ENCODE measurements at places on chromosomes 5 and 9.

- no peak for DNase-seq
Measured at GRCh38 chr5:114053372-114053771, 308.5 kb upstream of the KCNN2 start.

DNA sequence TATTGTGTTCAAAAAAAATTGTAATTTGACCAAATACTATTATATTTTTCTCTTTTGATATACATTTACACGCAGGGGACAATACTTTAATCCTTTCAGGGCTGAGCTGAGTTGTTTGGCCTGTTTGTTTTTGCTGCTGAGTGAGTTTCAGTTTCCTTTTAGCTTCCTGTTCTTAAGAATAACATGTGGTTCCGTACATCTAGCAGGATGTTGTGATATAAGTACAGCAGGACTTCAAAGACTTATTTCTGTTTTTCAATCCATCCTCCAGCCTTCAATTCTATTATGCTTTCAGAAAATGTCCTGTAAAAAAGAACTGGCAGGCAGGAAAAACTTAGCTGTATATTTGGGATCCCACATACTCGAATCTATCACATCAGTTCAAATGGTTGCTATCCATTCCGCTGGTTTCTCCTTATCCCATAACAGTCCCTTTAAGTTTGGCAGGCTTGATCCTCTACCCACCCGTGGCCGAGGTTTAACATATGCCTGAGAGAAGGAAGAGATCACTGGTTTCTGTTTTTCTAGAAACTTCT is 1037.3 kb upstream of the ACO1 start:
- peak; percentile 76 for DNase-seq

- no peak for DNase-seq
Measured at GRCh38 chr9:4287886-4288588, 11.8 kb downstream of the GLIS3 start.

- no peak for DNase-seq
Measured at GRCh38 chr5:165405340-165405739, 1899.9 kb downstream of the MAT2B start.

DNA sequence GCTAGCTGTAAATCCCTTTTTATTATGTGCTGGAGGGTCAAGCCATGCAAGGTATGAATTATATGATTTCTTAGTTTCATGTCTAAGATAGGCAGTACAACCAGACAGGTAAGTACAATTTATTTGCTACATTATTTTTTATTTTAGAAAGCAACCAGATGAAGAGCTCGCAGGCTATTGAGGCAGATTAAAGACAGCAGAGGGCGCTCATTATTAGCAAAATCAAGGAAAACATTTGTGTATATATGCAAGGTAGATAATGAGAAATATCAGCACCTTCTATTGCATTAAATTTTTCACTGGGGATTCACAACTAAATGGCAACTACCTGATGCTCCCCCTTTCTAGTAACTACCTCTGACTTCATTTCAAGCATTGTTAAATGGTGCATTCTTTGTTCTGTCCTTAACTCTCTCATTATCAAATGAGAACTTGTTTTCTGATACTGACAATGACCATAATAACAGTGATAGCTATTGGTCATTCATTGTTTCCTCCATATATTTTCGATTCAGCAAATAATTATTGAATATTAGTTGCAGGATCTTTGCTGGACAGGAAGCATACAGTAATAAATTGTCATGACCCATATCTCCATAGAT is 8.6 kb downstream of the SCGB3A2 start:
- peak; percentile 70 for DNase-seq

DNA sequence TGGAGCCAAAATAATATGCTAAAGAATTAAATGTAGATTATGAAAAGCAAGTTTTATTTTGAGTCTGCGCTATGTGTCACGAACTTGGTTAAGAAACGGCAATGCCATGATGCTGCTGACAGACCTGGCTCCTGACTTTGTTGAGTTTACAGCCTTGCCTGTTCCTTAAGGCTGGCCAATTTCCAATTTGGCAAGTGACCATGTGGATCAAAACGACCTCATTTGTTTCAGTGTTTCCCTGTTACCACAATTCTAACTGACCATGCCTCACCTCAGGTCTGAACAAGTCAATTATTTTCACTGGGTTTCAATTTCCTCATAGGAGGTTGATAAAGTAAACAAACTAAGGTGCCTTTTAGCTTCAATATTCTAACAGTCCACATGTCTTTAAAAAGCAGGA is 461.4 kb downstream of the ZNF608 start:
- peak; percentile 28 for DNase-seq

- DNase-seq: no peak
Measured at GRCh38 chr9:37283730-37284325, 138.7 kb upstream of the GRHPR start.

DNA sequence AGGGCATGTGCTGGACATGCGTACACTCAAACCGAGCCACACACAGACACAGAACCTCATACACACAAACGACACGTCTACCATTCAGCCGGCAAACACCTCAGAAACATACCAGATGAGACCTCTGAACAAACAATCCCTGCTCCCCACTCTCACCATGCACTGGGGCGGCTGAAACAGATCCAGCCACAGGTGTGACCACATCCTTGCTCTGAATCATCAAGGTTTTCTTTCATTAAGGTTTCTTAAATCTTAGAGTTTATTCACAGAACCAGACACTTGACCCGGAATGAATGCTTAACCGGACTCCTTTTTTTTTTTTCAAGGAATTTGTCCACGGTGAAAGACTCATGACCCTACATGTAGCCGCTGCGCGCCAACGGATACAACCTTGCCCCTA is 26.2 kb downstream of the TERT start:
- DNase-seq: no peak

DNA sequence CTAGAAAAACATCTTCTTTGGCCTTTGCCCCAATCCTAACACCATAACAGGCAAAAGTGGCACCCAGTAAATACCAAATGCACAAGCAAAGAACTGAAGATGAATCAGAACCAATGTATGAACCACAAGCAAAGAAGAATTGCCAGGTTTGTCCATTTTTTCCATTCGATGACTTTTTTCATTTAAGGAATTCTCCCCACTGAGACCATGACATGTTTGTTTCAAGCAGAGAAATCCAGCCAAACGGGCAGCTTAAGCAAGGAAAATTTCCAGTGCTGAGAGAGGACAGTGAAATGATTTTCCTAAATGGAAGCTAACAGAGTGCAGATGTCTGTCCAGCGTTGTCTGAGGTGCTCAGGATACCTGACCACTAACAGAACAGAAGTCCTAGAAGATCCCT is 203.7 kb downstream of the ADAMTS12 start:
- no peak for DNase-seq

DNA sequence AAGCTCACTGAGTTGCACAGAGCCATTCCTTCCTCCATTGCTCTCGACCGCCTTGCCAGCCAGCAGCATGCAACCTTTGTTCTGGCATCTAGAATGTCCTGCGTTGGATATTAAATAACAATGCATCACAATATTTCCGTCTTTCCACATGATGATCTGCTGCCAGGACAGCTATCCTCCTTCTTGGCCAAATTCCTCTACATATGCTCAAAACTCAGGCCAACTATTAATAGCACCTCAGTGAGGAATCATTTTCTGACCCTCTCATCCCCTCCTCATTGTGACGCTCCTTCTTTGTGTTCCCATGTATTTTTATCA is 128.6 kb downstream of the MYO10 start:
- no peak for DNase-seq

- DNase-seq: no peak
Measured at GRCh38 chr9:113403646-113404045, 2.6 kb upstream of the ALAD start.
